ENCODE measurements at places on chromosomes 12 and 14.

DNA sequence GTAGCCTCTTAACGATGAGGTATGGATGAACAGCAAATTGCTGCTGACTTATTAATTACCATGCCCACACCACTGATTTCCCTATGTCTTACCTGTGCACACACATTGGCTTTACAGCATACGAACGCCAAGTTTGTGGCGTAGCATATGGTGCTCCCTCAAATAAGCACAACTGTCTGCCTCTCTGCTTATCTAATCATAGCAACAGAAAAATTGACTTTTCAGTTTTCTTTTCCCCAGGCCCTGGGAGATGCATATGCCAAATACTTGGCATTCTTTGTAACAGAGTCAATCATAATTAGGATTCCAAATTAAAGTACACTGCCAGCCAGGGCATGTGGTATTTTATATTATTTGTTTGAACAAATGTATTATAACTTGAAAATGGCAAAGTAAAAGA lies 625.5 kb downstream of the DIO2 start:
- DNase-seq: no peak

GRCh38 chr14:79575032-79575431 lies 636.3 kb downstream of the DIO2 start:
- no peak for DNase-seq

DNA sequence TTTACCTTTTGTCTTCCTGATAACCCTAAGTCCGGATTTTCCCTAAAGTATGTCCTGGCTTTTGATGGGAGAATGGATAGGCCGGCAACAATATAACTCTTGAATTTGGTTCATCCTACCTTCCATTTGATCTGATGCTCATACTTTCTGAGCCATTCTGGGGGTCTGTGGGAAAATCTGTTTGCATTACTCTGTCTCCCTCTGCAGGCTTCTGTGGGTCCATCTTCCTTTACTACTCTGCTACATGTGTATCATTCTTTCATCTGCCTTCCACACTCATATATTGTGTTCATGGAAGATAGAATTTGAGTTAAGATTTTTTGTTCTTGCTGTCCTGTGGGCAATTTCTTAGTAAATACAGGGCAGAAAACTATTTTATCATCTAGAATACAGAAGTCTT lies 101.5 kb downstream of the NAV3 start:
- DNase-seq: no peak

DNA sequence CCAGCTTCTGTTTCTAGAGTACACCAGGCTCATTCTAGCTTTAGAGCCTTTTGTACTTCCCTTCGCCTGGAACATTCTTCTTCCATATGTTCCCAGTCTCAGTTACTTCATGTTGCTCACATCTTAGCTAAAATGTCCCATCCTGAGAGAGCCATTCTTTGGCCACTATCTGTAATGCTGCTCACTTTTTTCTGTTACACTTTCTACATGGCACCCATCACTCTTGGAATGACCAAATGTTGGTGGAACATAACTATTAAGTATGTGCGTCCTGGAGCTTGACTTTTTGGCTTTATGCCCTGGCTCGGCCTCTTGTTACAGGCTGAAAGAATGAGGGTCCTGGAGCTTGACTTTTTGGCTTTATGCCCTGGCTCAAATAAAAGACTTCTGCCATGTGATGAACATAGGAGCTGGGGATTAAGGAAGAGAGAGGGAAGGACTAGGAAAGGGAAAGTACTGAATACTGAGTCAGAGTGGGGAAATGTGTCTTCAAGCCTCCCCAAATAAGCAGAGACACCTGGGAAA lies 442.9 kb upstream of the ATP2B1 start:
- no peak for DNase-seq

All from DMS79 treated with DMSO at 0.1 percent for 48 hours (cell line).